ENCODE measurements at places on chromosomes 16 and 17.
A peak's percentile ranks its signal among the peaks of the same experiment; 100 is the strongest.

DNA sequence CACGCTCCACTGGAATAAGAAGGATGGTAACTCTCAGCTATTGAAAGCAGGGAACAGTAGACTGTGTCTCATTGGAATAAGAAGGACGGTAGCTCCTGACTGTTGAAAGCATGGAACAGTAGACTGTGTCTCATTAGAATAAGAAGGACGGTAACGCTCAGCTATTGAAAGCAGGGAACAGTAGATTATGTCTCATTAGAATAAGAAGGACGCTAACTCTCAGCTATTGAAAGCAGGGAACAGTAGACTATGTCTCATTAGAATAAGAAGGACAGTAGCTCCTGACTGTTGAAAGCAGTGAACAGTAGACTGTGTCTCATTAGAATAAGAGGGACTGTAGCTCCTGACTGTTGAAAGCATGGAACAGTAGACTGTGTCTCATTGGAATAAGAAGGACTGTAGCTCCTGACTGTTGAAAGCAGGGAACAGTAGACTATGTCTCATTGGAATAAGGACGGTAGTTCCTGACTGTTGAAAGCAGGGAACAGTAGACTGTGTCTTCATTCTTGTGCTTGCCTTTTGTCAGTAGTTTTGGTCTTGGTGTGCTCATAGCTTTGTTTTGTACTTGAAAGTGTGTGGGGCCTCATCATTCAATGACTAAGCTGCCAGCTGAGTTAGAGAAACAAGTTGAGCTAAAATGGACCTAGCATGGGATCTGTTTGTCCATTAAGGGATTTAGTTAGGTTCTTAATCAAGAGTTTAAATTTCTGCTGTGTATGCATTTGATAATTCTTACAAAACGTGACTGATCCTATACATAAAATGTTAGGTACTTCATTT lies 58.5 kb downstream of the BANP start:
- DNase-seq = no peak

GRCh38 chr17:81964081-81964849 lies 3.3 kb upstream of the NOTUM start:
- DNase-seq = no peak

GRCh38 chr16:19284207-19284606 lies 1.3 kb upstream of the CLEC19A start:
- peak; percentile 76 for DNase-seq

DNA sequence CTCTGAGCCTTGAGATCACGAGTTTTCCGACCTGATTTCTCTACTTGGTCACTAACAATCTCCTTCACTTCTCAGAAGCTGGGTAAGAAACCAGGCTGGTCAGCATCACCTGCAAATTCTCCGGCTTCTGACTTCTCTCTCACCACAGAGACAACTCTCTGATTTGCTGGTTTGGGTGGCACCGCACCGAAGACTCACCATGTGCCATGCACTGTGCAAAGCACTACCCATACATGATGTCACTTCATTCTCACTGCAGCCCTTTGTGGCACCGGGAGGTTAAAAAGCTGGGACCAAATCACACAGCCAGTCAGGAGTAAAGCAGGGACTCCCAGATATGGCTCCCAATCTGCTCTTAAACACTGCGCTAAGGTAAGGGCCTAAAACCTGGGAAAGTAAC lies 647 bp downstream of the VAC14 start:
- no peak for DNase-seq

- no peak for DNase-seq
These were observed 2.6 kb downstream of the OVCA2 start for GRCh38 chr17:2044263-2044894.

GRCh38 chr17:42409523-42410318 lies 13.3 kb downstream of the CAVIN1 start:
- DNase-seq = peak; percentile 79

DNA sequence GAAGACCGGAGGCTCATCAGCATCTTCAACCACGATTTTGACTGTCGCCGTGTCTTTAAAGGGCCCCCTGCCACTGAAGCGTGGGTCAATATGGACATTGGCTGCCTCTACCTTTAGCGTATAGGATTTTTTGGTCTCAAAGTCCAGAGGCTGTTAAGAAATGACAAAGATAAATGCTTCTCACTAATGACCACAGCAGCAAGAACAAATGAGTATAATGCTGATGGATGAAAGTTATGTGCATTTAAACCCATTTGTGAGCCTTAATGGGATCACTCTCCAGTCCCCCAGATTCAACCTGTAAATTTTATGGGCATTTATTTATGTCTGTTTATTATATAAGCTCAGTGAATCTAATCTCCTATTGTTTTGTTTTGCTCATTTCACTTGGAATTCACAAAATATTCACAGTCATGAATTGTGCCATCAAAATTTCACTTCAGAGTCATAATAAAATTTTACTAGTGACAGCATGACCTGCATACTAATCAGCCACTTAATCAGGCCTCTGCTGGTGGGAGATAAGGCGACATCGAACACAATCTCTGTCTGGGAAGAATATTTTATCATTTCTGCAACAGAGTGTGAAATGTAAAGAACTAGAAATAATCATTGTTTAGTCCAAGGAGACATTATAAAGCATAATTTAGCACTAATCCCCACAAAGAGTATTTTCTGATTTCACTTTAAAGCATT lies 218.5 kb downstream of the CDH8 start:
- no peak for DNase-seq

GRCh38 chr17:73030995-73031394 lies 61.5 kb downstream of the SLC39A11 start:
- no peak for DNase-seq

GRCh38 chr16:30395155-30395991 lies at the start of gene ZNF48:
Gene ZNF48 (plus strand): TSS chr16:30395420. CDS start chr16:30395795, 375 bp downstream.
- no peak for DNase-seq

All from RWPE2 (cell line).